LHCN-M2 (cell line): ENCODE measurements at places on chromosomes 12 and 14.

GRCh38 chr12:105474672-105475071 lies 144.2 kb downstream of the C12orf75 start:
- peak; percentile 43 for DNase-seq

DNA sequence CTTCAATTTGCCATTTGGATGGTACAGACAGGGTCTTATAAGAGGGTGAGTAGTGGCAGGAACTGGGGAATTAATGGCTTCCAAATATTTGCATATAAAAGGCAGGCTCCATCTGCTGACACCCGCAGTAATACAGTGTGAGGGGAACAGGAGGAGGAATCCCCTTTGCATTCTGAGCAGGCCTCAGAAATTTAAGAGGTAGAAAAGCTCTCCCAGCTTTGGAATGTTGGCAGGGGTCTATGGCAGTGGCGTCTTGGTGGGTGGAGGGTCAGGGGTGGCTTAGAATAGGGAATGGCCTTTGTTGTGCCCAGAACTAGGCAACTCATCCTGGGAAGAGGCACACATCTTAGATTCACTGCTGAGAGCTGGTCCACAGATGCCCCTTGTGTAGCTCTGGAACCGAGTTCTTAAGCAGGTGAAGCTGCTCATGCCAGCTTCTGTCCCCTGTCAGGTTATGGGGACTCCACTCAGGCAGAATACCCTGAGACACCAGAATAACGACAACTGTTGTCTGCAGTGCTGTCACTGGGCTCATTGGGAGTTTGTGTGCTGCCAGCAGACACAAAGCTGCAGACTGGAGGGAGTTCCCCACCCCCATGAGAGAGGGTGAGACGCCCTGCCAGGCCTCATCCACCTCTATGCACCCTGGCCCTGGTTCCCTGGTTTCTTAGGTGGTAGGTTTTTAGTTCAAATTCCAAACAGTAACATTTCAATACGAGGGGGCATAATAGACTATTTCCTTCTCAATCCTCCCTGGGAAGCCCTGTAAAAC lies 190.2 kb downstream of the MON2 start:
- DNase-seq = no peak

DNA sequence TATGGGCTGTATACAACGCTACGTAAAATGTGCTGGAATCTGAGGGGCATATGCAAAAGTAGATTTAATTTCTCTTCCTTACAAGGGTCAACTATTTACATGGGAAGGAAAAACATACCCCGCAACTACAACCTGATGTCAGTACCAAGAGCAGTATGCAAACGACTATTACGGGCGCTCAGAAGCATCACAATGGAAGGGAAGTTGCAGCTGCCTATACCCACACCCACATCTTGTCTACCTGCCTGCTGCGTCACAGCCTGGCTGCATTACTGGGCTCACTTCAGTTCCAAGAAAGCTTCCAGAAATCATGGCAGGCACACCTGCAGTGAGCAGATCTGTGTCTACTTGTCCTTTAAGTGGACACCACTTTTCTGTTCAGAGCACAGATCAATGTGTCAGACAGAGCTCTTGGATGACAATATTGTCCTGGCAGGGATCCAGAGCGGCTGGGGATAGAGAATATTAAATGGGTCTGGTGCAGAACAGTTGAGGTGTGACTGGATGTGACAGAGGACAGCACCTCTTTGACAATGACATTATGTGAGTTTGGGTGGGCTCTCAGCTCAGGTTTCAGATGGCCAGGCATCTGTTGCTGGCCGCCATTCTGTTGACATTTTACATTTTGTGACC lies 41.5 kb upstream of the GNG2 start:
- DNase-seq = no peak

DNA sequence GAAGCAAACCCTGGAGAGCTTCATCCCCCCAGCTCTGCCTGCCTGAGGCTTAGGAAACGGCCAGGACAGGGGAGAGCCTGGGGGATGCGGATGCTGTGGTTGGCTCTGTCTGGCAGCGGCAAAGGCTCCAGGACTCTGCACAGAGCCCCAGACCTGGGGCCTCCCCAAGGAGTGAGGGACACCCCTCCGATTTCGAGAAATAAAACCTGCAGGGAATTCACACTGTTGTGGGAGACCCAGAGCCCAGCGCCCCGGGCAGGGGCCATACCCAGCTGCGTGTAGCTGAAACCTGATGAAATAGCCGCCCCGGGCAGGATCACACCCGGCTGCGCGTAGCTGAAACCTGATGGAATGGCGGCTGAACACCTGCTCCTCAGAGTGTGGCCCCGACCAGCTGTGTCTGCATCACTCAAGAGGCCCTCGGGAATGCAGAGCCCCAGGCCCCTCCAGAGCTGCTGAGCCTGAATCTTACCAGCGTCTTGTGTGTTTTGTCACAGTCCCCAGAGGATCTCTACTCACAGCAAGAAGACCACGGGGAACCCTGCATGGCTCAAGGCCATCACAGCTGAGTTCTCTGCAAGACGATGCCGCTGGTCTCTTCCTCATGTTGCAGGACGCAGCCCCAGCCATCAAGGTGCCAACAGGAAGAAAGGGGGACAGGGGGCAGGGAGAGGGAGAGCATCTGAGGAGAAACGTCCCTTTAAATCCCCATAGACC lies 46.5 kb upstream of the GALNT9 start:
- no peak for DNase-seq

GRCh38 chr12:42588524-42589464 lies 752 bp downstream of the PRICKLE1 start:
- peak; percentile 32 for DNase-seq

- DNase-seq = peak; percentile 60
These were observed 2.0 kb upstream of the ART4 start for GRCh38 chr12:14845350-14845750.

DNA sequence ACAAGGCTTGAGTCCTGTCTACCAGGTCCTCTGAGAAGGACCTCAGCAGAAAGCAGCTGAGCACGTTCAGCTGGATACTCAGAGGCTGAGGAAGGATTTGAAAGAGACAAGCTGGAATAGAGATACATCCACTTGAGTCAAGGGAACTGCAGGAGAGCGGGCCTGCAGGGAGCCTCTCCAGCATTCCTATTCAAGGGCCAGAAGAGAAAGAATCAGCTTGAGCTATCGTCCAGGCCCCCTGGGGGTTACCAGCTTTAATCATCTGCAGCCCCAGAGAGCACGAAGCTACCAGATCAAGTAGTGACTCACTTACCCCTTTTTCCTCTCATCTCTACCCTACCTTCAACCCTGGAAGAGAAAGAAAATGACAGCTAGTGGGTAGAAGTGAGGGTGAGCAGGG lies 80.9 kb downstream of the NDUFA12 start:
- no peak for DNase-seq

GRCh38 chr12:96155781-96156180 lies 38.4 kb upstream of the ELK3 start:
- no peak for DNase-seq

- DNase-seq = no peak
These were observed 374.3 kb upstream of the DCN start for GRCh38 chr12:91556909-91557308.

- DNase-seq = peak; percentile 37
These were observed 770 bp downstream of the ABHD4 start for GRCh38 chr14:22598896-22599244.

DNA sequence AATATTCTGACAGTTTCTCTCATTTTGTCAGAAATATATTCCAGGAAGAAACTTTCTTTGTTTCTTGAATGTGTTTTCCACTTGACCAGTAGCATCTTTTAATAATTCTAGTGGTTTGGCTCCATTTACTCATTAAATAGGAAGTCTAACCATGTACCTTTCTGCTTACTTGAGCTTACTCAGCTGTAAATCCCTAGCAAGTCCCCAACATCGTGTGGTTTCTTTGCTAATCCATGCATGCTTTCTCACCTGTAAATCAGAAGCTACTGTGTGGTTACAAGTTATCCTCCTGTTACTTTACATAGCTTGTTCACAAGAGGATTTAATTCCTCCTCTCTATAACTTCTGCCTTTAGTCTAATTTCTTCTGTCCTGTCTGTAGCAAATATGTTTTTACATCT lies 227.7 kb downstream of the FSCB start:
- DNase-seq = no peak

- no peak for DNase-seq
These were observed 943 bp downstream of the TESPA1 start for GRCh38 chr12:54983536-54984101.
